ENCODE measurements at places on chromosomes 11 and 22.
A peak's percentile ranks its signal among the peaks of the same experiment; 100 is the strongest.

DNA sequence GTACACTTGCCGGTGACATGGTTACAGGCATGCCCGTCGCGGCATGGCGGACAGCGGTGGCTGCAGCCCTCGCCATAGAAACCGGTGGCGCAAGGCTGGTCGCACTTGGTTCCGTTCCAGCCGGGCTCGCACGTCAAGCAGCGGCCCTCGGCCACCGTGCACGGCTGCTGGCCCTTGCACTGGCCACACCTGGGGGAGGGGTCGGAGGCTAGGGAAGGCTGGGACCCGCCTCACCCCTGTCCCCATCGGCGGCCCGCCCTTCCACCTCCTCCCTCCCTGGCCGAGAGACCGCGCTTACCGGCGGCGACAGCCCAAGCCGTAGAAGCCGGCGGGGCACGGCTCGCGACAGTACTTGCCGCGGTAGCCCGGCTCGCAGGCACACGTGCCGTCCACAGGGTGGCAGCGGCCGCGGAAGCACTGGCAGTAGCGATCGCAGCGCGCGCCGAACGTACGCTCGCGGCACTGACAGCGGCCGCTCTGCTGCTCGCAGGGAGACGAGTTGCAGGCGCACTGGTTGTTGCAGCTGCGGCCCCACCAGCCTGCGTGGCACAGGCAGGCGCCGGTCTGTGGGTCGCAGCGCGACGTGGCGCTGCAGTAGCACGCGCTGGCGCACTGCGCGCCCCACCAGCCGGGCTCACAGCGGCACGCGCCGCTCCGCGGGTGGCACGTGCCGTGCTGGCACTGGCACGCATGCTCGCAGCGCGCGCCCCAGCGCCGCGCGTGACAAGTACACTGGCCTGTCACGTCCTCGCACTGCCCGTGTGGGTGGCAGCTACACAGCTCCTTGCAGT, 6.7 kb downstream of the SCARF2 start:
- peak; percentile 48 for DNase-seq

- no peak for DNase-seq
These were observed 123.4 kb downstream of the DSCAML1 start for GRCh38 chr11:117673602-117674001.

DNA sequence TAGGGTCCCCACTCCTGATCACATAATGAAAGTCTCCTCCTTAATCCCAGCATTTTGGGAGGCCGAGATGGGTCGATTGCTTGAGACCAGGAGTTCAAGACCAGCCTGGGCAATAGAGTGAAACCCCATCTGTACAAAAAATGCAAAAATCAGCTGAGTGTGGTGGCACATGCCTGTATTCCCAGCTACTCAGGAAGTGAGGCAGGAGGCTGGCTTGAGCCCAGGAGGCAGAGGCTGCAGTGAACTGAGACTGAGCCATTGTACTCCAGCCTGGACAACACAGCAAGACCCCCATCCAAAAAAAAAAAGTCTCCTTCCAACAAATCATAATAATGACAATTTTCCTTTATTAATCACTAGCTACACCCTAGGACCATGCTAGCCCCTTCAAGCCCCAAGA, 15.1 kb downstream of the ZMAT5 start:
- DNase-seq: no peak

- no peak for DNase-seq
These were observed 30.9 kb downstream of the CHEK2 start for GRCh38 chr22:28710576-28711191.

GRCh38 chr11:66847461-66848232, 4.4 kb downstream of the RCE1 start:
- no peak for DNase-seq

DNA sequence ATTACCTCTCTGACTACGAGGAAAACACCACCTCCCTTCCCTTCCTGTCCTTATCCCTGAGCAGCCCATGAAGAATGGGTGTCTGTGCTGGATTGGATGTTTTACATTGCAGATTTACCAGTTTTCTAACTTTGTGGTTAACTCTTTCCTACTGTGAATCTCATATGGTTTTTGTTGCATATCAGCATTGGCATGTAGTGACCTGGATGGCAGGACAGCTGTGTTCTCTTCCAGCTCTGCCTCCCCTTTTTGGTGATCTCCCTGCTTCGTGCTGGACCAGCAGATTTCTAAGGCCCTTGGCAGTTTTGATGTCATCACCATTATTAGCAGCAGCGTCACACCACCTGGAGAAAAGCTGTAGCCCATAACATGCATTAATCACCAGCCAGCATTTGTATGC, 26.7 kb downstream of the OR6Q1 start:
- DNase-seq: no peak

DNA sequence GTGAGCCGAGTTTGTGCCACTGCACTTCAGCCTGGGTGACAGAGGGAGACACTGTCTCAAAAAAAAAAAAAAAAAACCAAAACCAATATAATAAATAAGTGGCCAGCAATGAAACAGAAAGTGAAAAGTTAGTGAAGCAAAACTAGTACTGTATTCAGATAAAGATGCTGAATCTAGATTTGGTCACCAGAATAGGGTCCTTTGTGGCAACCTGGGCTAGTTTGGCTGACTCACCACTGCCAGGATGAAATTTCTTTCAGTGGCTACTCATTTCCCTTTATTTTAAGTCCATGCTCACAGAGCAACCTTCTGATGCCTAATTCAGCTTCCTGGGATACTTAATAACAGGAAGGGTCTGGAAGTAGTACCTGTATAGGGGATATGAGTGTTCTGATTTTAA, 26.0 kb downstream of the LIMK2 start:
- DNase-seq: no peak

GRCh38 chr22:36925388-36926290, 12.2 kb downstream of the CSF2RB start:
- no peak for DNase-seq

- no peak for DNase-seq
These were observed 1.1 kb upstream of the SAA1 start for GRCh38 chr11:18264677-18265555.

All from KG1 (cell line).